NCI-H1092 (cell line): ENCODE measurements at places on chromosomes 3 and 15.

GRCh38 chr3:8413337-8413926 is 88.2 kb upstream of the LMCD1 start:
- no peak for DNase-seq

DNA sequence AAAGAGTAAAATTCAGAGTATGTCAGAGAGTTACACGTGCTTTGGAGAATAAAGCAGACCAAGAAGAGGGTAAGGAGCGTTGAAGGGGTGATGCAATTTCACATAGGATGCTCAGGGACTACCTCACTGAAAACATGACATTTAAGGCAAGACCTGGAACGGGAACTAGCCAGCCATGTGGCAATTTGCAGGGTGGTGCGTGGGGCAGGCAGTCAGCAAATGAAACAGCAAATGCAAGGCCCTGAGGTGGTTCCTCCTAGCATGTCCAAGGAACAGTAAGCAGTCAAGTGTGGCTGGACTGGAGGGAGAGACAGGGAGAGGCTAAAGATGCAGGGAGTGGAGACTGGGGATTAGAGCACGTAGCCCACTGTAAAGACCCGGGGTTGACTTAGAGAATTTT is 146.1 kb upstream of the LPP start:
- DNase-seq = no peak

- no peak for DNase-seq
Measured at GRCh38 chr15:32028921-32029320, 1.4 kb upstream of the CHRNA7 start.

- peak; percentile 6 for DNase-seq
Measured at GRCh38 chr3:173660645-173661299, 263.2 kb downstream of the NLGN1 start.

GRCh38 chr3:40465111-40465407 is 7.9 kb downstream of the RPL14 start:
- DNase-seq = no peak

DNA sequence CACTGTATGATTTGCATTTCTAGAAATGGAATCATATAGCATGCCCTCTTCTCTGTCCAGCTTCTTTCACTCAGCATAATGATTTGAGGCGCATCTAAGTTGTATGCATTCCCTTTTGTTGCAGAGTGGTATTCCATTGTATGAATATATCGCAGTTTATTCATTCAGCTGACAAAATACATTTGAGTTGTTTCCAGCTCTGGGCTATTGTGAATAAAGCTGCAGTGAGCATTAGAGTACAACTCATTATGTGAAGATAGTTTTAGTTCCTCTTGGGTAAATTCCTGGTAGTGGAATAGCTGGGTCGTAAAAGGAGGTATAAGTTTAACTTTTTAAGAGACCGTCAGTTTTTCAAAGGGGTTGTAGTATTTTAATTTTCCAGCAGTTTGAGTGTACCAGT is 38.5 kb upstream of the POLR2M start:
- DNase-seq = no peak

DNA sequence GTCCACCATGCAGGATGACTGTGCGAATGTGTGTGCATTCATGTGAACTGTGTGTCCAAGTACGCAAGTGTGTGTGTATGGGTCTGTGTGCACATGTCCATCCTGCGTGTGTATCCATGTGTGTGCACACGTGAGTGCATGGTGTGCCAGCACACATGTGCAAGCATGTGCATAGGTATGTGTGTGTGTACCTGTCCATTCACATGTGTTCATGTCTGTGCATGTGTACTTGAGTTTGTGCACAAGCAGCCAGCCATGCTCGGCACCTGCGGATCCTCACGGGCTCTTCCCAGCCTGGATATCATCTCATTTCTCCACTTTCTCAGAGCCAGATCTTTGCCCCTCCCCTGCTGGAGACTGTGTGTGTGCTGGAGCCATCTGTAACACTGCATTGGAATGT is 18.7 kb upstream of the PLXNA1 start:
- no peak for DNase-seq

DNA sequence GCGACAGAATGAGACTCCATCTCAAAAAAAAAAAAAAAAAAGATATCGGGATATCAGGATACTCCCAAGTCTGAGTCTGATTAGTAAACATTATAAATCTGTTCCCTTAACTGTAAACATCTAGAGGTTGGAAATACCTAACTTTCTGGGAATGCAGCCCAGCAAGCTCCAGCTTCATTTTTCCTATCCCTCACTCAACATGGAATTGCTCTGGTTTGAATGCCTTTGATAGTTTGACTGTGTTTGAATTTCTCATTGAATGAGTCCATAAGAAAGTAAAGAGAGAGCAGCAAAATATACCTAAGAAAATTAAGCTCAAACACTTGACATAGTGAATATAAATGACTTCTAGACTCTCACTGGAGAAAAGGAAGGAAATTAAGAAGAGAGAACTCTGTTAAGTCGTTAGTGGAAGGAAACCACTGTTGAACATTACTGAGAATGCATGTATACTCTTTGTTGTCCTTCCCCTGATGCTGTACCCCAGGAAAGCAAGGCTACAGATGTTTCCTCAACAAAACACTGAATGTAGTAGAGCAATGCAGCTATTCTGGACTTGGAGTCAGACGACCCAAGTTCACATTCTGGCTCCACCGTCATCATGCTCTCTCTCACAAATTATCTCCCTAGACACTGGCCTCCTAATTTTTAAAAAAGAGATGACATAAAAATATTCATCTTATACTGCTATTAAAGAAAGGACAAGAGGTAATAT is 62.4 kb downstream of the CD200 start:
- no peak for DNase-seq

DNA sequence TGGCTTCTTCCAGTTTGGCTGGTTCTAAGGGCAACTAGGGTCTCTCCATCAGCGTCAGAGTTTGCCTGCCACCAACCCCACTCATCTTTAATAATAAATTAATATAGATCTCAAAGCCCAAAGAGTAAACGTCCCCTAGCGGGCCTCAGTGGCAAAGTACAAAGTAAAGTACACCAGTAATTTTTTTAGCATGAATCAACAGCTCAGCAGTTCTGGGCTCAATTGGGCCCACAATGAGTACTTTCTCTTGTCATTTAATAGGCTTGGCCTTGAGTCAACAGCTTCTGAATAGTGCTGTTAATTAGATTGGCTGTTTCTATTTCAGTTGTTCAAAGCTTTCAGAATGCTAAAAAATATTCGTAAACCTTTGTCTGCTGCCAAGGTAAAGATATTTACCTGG is 89.0 kb upstream of the PFN2 start:
- DNase-seq = peak; percentile 19

DNA sequence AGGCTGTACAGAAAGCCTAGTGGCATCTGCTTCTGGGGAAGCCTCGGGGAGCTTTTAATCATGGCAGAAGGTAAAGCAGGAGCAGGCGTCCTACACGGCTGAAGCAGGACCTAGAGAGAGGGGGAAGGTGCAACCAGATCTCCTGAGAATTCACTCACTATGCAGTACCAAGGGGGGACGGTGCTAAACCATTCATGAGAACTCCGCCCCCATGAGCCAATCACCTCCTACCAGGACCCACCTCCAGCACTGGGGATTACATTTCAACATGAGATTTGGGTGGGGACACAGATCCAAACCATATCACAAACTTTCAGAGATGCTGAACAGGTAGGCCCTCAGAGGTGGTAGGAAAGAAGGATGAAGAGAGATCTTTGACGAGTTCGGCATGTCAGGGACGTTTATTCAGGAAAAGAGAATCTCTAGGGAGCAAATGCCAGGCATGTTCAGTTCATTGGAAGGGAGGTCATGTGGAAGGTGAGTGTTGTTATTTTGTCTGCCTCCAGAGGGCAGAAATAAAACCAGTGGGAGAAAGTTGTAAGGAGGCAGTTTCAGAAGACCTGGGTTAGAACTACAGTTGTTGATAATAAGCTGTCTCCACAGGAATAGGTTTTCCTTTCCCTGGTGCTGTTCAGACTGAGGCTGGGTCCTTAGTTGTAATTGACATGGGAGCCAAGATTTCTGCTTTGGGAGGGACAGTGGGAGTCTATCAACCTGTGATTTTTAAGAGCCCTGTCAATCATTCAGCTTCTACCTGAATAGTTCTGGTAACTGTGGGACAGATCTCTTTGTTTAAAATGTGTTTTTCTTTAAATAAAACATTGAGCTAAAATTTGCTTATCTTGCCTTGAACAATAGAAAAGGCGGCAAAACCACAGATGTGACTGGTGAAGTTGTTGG is 4.3 kb upstream of the FNDC3B start:
- DNase-seq = no peak

DNA sequence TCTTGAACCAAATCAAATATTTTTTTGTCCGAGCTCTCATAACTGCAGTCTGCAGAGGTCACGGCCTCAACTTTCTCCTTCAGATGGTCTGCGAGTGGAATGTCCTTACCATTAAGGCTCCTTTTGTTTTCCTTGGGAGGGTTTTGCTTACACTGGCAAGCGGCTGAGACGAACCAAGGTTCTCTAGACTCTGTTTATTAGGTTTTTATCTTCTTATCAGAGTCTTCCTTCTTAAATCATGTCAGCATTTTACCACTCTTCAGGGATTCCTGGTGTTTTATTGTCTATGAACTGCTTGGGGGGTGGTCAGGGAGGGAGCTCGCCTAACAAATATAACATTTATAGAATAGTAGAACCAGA is 773.7 kb upstream of the NR2F2 start:
- no peak for DNase-seq

- peak; percentile 3 for DNase-seq
Measured at GRCh38 chr3:10344147-10344943, 23.4 kb upstream of the SEC13 start.

DNA sequence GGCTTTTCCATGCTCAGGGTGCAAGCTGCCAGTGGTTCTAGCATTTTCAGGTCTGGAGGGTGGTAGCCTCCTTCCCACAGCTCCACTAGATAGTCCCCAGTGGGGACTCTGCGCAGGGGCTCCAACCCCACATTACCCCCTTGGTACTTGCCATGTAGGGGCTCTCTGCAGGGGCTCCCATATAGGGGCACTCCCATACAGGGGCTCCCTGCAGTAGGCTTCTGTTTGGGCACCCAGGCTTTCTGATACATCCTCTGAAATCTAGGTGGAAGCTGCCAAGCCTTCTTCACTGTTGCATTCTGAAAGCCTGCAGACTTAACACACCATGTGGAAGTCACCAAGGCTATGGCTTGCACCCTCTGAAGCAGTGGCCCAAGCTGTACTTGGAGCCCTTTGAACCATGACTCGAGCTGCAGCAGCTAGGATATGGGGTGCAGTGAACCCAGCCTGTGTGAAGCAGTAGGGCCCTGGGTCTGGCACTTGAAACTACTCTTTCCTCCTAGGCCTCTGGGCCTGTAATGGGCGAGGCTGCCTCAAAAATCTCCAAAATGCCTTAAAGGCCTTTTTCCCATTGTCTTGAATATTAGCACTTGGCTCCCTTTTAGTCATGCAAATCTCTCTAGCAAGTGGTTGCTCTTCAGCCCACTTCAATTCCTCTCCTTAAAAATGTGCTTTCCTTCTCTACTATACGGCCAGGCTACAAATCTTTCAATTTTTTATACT is 96.4 kb downstream of the TPRA1 start:
- no peak for DNase-seq

DNA sequence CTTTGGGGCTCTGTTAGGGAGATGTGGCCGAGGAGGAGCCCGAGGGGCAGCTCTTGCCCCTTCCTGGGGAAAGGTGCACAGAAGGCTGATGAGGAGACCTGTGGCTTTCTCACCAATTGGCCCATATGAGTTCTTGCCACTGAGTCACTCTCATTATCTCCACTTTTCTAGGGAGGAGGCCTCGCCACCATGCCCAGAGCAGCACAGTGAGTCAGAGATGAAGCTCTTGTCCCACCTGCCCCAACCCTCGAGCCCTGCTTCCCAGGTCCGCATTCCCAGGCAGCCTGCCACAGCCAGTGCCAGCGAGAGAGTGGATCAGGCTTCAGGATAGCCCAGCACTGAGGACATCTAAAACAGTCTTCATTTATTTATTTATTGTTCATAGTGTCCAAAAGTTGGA is 53.5 kb downstream of the AMOTL2 start:
- no peak for DNase-seq

- no peak for DNase-seq
Measured at GRCh38 chr3:134751831-134752230, 43.2 kb upstream of the EPHB1 start.

- no peak for DNase-seq
Measured at GRCh38 chr15:74873756-74874424, 725 bp upstream of the SCAMP2 start.

- peak; percentile 19 for DNase-seq
Measured at GRCh38 chr3:60000311-60001105, 950.7 kb upstream of the CFAP20DC start.

DNA sequence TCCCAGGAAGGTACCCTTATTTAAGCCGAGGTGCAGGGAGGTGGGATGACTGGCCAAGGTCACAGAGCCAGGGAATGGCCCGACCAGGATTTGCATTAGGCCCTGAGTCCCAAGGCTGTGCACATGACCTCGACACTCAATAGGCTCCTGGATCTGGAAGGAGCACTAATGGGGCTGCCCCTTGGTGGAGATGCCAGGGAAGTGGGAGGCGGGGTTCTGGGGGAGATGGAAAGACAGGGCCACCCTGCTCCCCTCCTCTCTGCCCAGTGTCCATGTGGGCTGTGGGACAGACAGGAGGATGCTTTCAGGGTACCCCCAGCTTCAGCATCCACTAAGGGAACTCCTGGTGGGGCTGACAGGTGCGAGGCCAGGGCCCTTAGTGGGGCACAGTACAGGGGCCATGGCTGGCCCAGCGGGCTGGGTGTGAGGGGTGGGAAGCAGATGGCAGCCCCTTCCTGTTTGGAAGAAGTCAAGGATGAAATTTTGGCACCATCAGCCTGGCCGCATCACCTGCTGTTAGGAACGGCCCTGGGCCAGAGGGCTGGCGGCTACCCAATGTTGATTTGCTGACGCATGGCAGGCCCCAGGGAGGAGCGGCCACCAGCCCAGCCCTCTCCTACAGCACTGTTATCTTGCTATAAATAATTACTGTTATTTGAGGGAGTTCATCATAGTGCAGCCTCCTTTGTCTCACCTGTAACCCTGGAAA is 37.3 kb downstream of the ATP2B2 start:
- DNase-seq = peak; percentile 73

- DNase-seq = no peak
Measured at GRCh38 chr3:78517965-78518364, 1249.8 kb downstream of the ROBO1 start.

- no peak for DNase-seq
Measured at GRCh38 chr3:128679338-128679737, 28.7 kb upstream of the RPN1 start.
